HFFc6 (cell line): ENCODE measurements at places on chromosomes 16 and 17.

- DNase-seq: no peak
Measured at GRCh38 chr17:15882777-15883176, 62.2 kb upstream of the ADORA2B start.

DNA sequence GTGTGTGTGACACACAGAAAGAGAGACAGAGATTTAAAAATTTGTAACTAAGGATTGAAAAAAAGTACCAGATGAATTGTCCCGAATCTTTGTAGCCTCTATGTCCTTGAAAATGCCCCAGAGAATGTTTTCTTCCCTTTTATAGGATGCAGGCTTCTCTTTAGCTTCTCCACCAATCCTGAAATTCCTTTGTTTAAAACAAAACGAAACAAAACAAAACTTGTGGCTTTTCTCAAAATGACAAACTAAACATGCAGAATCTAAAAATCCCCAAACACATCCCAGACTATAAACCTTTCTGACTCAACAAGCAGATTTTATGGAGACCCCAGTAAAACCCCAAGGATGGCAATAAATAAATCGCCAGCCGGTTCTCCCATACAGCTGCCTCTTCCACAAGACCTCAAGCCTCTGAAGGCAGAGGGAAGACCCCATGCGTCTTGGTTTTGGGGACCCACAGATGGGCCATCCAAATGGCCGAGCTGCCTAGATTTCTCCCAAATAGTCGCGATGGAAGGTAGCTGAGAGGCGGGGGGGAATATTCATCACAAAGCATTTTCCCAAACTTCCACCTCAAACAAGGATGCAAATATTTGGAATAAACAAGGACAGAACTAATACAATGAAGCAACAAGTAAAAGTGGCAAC is 269.5 kb upstream of the FOXF1 start:
- DNase-seq: no peak

GRCh38 chr17:74729866-74730265 is 7.2 kb upstream of the RAB37 start:
- DNase-seq: no peak

DNA sequence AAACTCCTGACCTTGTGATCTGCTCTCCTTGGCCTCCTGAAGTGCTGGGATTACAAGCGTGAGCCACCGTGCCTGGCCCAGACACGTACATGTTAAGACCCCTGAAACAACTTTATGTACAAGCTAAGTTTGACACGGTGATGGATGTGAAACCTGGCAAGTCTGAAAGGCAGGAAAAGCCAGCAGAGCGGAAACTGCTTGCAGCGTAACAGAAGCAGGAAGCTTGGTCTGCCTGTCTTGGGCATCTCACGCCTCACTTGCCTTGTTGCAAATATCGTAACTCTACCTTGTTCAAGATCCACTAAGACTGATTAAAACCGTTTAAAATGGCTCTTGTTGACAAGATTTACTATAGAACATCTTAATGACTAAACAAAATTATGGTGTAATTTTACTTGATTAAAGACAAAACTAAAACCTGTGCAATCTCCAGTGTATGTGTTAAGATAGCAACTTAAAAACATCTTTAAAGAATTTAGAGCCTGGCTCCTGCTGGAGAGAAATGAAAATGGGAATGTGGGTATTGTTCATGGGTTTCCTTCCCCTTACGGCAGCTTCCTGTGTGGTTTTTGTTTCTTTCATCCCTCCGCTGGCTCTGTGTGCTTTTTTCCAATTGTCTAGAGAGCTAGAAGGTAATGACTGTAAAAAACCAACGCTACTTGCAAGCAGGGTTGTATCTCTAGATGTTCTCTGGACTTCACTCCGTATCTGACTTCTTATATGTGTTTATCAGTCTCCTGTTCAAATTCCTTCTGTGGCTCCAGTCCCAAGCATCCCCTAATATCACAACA is 477.6 kb downstream of the XYLT1 start:
- no peak for DNase-seq

GRCh38 chr16:58938811-58939210 is 204.7 kb upstream of the GOT2 start:
- DNase-seq: no peak

GRCh38 chr16:48961546-48961945 is 320.1 kb downstream of the CBLN1 start:
- DNase-seq: no peak

DNA sequence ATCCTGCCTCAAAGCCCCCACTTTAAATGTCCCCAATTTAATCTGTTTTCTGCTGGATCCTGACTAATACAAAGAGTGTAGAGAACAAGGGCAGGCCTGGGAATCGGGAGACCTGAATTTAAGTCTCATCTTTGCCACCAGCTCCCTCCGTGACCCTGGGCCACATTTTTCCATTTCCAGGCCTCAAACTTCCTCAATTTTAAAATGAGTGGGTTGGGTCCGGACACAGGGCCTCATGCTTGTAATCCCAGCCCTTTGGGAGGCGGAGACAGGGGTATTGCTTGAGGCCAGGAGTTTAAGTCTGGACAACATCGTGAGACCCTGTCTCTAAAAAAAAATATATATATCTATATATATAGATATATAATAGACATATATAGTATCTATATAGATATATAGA is 61.4 kb downstream of the SRL start:
- no peak for DNase-seq

GRCh38 chr17:35315283-35315682 is 58.1 kb downstream of the SLFN11 start:
- peak; percentile 88 for DNase-seq

DNA sequence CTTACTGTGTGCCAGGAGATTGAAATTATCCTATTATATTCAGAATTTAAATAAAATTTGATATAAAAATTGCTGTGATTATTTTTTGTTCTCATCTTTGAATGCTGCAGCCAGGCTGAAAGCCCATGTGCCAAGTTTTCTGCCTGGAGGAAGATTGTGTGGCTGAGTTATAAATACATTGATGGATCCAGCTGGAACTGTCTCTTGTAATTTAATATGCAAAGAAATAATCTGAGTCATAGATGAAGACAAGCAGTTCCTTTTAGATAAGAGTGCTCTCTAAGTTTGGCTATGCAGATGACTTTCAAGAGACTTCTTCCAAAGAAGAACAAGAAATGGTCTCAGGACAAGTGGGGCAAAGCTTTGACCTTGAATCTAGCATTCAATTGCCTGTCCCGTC is 871.0 kb downstream of the CDH11 start:
- peak; percentile 27 for DNase-seq

- no peak for DNase-seq
Measured at GRCh38 chr16:463071-463470, 37.6 kb downstream of the RAB11FIP3 start.

DNA sequence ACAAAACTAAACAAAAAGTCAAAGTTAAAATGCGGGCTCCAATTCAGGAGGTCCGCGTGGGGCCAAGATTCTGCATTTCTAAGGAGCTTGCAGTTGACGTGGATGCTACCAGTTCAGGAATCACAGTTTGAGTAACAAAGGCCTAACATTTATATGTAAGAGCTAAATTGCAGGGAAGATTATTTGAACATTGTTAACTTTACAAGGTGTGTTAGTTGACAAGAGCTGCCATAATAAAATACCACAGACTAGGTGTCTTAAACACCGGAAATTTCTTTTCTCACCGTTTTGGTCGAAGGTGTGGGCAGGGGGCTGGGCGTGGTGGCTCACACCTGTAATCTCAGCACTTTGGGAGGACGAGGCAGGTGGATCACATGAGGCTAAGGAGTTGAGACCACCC is 24.8 kb upstream of the CMIP start:
- no peak for DNase-seq

DNA sequence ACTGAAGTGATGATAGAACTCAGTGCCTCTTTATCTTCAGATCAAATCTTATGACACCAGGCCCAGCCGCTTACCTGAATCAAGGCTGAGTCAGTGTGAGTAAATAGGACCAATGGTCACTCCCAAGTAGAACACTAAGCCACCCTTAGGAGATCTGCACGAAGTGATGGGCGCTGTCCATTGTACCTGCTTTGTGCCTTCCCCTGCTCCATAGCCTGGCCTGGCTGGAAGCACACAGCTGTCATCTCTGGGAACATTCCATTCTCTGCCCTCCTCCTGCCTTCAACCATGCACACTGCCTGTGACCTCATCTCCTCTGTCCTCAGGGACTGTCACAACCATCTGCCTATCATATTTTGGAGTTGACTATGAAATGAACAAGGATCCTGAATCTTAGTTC is 279.5 kb upstream of the ASIC2 start:
- no peak for DNase-seq

- no peak for DNase-seq
Measured at GRCh38 chr16:22198547-22199293, 7.4 kb upstream of the EEF2K start.

DNA sequence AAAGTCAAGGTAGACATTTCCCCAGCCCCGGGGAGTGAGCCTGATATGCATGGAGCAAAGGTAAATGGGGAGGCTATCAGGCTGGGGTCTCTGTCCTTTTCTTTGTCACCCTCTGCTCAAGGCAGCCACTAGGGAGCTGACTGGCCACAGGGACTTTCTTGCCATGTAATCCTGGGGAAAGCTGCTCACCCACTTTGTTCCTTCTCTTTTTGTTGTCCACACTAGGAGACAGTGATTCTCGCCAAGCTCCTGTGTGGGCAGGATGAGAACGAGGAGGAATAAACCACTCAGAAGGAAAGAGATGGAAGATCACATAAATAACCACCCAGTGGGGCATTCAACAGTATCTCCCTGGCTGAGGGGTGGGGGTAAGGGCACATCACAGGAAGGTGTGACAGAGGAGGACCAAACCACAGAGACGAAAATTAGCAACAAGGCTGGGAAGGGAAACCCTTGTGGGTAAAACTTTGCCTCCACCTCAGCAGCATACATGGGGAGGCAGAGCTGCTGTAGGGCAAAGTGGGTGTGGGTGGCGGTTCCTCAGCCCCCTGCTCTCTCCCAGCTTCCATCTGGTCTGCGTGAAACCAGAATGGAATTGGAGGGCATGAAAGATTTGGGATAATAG is 26.2 kb upstream of the CCL1 start:
- DNase-seq: no peak

DNA sequence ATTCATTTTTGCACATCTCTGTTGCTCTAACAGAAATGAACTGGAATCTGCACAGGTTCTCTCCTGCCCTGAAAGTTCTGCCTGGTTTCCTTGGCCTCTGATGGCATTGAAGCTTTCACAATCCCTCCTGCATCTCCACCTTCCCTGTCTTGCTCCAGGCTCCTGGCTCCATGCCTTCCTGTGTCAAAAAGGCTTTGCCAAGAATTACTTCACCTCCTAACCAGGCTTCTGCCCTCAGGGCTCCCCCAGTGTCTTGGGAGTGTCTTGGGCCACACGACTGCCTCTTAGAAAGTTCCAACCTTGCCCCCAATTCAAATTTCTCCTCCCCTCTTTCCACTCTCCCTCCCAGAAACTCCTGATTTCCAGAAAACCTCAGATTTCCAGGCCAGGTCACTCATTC is 37.0 kb upstream of the DNAH9 start:
- no peak for DNase-seq

DNA sequence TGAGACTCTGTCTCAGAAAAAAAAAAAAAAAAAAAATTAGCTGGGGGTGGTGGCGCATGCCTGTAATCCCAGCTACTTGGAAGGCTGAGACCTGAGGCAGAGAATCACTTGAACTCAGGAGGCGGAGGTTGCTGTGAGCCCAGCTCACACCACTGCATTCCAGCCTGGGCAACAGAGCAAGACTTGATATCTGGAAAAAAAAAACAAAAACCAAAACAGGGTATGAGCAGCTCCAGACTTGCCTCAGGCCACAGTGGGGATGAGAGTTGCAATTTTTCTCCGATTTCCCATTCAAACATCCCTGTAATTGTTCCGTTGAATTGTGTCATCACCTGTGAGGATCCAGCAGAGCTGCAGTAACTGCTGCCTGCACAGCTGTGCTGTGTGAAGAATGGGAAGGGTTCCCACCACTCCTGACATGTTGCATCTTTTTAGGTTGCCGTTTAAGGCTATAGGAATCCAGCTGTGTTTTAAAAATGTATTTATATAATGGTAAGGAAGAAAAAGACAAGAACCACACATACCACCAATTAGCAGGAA is 150.0 kb downstream of the VPS53 start:
- DNase-seq: no peak

GRCh38 chr16:86898386-86898785 is 320.0 kb downstream of the FOXL1 start:
- DNase-seq: no peak

- no peak for DNase-seq
Measured at GRCh38 chr16:46848768-46849764, 18.1 kb upstream of the C16orf87 start.

DNA sequence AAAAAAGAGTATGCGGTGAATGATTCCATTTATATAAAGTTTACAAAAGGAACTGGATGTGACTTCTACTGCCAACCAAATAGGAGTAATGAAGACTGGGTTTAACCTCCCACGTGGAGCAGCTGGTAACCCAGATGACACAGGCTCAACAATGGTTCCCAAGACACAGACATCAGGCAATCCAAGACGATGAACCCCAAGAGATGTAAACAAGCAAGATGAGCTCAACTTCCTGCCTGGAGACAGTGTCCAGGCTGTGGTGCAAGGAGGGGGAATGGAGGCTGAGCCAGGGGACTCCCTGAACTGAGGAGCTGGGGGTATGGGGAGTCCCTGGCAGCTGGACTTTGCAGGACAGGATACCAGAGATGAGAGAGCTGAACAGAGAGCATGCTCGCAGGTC is 104.7 kb downstream of the LITAF start:
- no peak for DNase-seq

DNA sequence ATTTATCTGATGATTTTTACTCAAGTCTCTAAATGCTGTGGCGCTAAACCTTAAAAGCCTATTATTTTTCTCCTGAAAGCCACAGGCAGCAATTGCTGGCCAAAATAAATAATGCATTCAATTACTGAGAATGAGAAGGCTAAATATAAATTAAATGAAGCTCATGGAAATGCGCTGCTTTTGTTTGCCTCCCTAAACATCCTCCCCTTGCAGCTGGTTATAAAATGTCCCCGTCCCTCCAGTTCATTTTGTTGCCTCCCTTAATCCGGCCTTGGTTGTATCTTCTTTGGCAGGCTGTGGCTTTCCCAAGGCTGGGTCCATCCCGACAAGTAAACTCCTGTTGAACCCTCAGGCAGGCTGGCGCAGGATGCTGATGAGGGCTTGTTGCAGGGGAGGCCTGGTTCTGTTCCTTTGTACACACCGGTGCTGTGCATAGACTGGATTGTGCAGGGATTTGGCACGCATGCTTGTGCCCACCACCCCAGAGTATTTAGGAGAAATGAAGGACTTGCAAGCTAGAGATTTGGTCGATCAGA is 62.7 kb downstream of the KNOP1 start:
- DNase-seq: no peak

DNA sequence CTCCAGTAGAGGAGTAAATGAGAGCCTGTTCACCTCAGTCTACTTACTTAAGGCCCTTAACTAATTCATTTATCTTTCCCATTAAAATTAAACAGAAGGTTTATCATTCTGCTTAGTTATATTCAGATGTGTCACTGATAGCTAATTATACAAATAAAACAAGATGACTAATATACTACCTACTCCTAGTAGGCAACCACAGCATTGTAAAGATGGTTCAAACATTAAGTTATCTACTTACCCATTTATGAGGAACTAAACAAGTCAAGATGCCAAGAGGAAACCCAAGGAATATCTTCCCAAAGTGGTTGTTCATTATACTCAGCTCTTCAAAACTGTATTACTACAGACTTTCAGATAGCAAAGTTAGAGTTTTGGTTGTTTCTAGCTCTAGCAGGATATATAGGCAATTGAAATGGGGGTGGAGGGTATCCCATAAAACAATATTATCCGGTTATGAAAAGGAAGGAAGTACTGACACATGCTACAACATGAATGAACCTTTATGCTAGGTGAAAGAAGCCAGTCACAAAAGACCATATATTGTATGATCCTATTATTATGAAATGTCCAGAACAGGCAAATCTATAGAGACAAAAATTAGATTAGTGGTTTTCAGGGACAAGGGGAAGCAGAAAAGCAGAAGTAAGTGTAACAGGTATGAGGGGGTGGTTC is 56.5 kb downstream of the SPAG9 start:
- DNase-seq: no peak

GRCh38 chr17:65198653-65199382 is 61.6 kb downstream of the RGS9 start:
- DNase-seq: peak; percentile 58
